Activated T-cell treated with anti-CD3 and anti-CD28 coated beads, Interleukin-2, amount 50 U/mL, for 48 hours (primary cell): ENCODE measurements at places on chromosomes 3 and 15.
A peak's percentile ranks its signal among the peaks of the same experiment; 100 is the strongest.

GRCh38 chr3:17065315-17065714 lies 180.6 kb downstream of the PLCL2 start:
- DNase-seq, result no peak

GRCh38 chr15:59456114-59456513 lies 18.1 kb downstream of the FAM81A start:
- DNase-seq, result no peak

- DNase-seq, result no peak
These were observed 158.6 kb downstream of the THSD4 start for GRCh38 chr15:71273731-71274447.

- no peak for DNase-seq
These were observed 25.6 kb downstream of the LRRC2 start for GRCh38 chr3:46540550-46540949.

- DNase-seq, result no peak
These were observed 28.8 kb downstream of the PCNP start for GRCh38 chr3:101602731-101603130.

GRCh38 chr3:153144071-153144470 lies 18.0 kb upstream of the RAP2B start:
- no peak for DNase-seq

DNA sequence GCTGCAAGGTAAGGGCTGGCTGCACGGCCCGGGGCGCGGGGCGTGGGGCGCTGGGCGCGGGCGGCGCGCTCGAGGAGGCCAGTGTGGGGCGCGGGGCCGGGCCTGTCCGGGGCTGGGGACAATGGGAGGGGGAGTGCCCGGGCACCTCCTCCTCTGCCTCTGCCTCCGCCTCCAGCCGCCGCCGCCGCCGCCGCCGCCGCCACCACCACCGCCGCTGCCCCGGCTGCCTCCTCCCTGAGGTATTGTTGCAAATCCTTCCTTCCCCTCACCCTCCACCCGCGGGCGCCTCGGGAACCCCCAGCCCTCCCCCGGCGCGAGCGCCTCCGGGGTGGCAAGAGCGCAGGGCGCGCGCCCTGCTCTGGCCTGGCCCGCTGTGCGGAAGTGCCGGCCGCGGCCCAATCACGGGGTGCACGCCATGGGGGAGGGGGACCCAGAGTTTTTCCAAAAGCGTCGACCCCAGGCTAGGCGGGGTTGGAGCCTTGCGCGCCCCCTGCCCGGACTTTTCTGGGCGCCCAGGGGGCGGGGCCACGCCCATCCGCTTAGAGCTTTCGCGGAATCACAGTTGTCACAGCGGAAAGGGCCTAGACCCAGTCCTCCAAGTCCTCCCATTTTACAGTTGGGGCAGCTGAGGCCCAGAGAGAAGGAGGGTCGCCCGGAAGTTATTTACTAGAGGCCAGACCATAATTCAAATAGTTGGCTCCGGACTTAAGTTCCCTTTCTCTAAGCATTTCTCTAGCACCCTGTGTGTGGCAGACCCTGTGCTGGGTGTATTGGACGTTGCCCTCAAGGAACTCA lies at the start of gene LPP:
LPP (plus strand) TSS at position 144 of the 795 bp plus-strand sequence. CDS start 251,964 bp downstream, outside the sequence.
- DNase-seq, result peak; percentile 89

DNA sequence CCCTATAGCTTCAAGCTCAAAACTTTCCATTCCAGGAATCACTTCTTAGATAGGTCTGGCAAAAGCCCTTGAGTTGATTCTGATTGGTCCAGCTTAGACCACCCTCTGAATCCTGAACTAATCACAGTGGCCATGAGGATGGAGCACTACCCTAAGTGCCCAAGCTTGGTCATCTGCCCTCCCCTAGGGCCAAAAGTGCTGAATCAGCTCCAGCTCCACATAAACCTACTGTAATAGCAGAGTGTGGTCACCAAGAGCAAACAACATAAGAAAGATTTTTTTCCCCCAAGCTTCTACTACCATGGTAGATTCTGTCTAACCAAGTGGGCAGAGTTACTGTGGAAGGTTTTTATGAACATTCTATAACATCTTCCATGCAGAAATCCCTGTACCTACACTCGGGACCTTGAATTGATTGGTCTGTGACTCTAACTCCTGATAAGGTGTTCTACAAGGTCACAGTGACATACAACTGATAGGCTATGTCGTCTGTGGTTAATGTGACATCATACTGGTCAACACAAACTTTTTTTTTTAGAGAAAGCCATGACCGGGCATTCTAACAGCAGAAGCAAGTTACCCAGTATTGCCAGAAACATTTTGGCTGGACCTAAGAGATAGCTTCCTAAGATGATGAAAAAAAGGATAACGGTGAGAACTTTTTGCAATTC lies 320.9 kb downstream of the MAGI1 start:
- DNase-seq, result no peak

- no peak for DNase-seq
These were observed 35.4 kb downstream of the SLC28A2 start for GRCh38 chr15:45287390-45287956.

DNA sequence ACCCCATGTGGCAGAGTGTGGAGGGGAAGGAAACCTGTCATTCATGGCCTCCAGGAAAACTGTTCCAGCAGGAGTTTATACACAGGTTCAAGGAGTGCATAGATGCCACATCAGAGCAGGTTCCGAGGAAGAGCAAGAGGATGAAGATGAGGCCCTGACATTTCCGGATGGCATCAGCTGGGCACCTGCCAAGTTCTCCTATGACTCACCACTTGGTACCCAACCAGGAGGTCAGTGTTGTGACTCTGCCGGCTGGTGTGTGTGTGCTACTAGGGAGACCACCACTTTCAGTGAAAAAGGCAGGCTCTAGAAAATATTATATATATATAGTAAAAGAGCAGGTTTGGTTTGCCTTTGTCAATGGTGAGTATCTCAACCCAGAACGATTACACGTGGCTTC lies 69.3 kb downstream of the NTRK3 start:
- DNase-seq, result no peak

DNA sequence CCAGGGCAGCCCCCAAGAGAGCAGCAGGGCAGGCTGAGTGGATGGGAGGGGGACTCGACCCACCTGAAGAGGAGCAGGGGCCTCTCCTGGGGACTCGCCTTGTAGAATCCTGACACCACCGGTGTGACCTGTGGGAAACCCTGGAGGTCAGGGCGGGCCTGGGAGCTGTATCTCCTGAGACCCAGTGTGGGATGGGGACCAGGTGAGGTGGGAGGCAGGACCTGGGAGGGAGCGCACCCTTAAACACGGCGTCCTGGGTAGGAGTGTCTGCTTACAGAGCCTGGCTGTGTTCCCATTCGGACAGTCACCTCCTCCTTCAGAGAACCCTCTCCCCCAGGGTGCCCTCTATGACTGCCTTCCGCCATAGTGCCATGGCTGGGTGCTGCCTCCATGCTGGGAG lies 27.1 kb downstream of the C15orf39 start:
- no peak for DNase-seq

GRCh38 chr3:18900994-18901393 lies 247.3 kb upstream of the KCNH8 start:
- DNase-seq, result no peak
